ENCODE measurements at places on chromosomes 5 and 9. TPM values are rescaled to one million over a fixed set of nuclear protein-coding genes. Genes with fewer than 3 reads are reported as not detected.

The GPR151 gene
- not detected for polyA plus RNA-seq

The FBXO4 gene
- polyA plus RNA-seq = 3.9 TPM

GRCh38 chr9:126693428-126693944 is 79.8 kb downstream of the LMX1B start:
- DNase-seq = no peak

- no peak for DNase-seq
Measured at GRCh38 chr5:87048156-87048555, 219.5 kb upstream of the RASA1 start.

DNA sequence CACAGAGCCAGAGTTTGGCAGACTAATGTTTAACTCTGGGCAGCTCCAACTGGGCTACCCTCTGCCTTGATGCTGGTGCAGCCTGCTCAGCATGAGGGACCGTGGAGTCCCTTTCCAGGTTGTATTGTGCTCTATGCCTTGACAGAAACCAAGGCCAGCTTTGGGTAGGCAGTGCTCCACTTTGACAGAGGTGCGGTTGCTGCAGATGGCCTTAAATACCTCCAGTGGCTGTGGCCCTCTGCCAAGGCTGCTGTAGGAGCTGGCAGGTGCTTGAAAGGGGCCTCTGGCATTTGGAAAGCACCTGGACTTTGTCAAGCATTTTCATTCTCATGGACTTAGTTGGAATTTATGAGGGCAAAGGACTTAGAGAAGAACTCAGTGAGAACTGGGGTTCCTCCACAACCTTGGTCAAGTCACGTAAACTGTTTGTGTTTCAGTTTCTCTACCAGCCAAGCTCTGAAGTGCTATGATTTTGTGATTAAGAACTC is 249.7 kb upstream of the ZNF462 start:
- DNase-seq = no peak

DNA sequence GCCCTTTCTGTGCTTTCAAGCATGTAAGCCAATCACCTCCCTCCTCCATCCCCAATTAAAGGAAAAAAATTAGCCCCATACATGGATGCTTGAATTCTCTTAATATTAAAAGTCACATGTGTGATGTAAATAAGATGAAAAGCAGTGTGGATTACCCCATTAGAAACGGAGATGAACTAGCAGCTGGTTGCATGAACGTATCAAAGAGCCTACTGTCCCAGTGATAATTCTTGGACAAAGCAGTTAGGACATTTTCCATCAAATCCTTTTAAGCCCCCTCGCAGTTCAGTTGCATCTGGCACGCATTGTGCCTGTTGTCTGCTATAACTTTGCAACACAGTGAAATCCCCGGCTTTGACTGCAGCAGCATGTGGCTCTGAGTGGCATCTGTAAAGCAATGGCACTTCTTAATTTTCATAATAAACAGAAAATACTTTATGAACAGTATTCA is 285.6 kb downstream of the FBXL7 start:
- DNase-seq = no peak

DNA sequence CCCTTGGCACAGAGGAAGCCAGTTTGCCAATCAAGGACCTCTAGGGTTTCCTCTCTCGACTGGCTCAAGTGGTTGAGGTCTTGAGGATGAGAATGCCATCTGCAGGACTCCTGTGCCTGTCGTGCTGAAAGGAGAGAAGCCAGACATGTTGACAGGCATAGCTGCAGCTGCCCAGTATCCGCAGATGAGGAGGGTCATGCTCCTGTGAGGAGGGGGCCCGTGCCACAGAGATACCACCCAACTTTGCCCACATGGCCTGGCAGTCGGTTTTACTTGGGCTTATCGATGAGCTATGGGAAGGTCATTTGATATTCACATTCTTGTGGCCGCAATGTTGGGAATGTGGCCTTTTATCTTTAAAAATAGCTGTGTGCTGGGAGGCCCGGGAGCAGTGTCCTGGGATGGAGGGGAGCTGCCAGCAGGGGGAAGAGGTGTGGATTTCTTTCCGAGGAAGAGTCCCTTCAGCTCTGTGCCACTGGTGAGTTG is 17.4 kb downstream of the FRMPD1 start:
- no peak for DNase-seq

DNA sequence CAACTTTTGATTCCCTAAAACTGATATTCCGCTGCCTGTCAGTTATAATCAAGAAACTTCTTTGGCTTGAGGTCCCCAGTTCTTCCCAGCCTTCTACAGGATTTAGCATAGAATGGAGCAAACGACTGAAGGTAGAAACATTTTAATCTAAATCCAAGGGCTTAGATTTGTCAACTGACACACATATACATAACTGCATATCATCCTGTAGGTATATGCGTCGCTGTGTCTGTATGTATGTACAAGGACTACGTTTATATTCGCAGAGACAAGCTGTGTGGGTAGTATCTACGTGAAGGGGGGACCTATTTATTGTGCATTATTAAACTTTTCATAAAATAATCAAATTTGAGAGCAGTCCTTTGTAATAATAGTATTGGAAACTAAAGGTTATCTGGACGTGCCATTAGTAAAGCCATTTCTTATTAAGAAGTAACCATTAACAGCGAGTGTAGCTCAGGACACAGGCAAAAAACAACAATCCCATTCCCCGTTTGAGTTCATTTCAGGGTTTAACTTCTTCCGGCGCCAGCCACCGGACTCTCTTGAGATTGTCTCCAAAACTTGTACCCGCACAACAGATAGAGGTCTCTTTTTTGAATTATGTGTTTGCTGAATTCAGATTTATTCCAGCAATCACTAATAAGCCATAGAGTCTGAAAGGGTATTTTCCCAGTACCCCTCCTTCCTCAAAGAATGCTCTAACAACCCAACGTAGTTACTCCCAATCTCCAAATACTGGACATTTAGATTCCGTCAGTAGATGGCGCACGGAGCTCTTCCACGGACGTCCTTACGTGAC is 2.1 kb upstream of the MLLT3 start:
- no peak for DNase-seq

DNA sequence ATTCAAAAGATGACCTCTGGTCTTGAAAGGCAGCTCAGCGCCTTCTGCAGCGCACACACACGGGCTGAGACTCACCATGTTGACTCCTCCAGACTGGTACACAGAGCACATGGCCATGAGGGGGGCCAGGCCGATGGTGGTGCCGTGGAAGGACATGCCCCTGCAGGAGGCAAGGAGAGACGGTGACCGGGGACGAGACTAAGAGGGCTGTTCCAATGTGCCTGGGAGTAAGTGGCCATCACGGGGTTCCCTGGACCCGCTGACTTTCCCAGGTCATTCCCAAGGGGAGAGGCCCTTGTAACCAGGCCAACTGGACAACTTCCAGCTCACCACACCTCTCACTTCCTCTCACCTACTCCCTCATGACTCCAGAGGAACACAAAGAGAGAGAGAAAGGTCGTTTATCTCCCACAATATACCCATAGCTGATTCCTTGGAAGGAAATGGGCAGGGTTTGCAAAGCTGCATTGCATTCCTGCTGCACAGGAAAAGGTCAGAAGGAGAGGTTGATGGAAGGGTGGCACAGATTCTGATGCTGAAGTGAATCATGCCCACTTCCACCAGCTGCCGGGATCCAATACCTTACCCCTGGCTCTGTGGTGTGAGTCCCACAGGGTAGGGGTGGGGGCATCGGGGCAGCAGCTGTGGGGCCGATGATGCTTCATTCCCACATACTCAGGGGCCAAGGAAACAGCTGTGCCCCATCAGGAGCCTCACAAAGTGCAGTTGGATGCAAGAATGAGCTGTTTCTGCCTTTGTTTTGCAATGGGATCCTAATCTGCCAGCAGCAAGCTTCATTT is 47.2 kb downstream of the NIPAL4 start:
- no peak for DNase-seq

- DNase-seq = no peak
Measured at GRCh38 chr5:42268630-42269029, 154.6 kb upstream of the GHR start.

GRCh38 chr5:128213340-128213739 is 129.8 kb downstream of the SLC12A2 start:
- no peak for DNase-seq

DNA sequence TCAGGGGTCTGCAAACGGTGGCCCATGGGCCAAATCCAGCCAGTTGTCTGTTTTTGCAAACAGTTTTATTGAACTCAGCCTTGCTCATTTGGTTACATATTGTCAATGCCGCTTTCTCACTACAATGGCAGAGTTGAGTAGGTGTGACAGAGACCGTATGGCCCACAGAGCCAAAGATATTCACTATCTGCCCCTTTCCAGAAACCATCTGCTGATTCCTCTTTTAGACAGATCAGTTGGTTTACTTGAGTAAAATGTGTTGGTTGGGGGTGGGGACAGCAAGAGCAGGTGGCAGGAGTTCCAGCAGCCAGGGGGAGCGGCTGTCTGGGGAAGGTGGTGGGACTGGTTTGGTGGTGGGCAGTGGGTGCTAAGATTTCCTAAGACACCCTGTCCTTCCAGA is 54.8 kb downstream of the COL27A1 start:
- no peak for DNase-seq

- no peak for DNase-seq
Measured at GRCh38 chr5:160442824-160443431, 21.3 kb downstream of the PTTG1 start.

GRCh38 chr5:65332591-65332990 is 149.1 kb downstream of the ADAMTS6 start:
- no peak for DNase-seq
